ENCODE measurements at places on chromosomes 7 and 10. TPM values are rescaled to one million over a fixed set of nuclear protein-coding genes. Genes with fewer than 3 reads are reported as not detected.

DNA sequence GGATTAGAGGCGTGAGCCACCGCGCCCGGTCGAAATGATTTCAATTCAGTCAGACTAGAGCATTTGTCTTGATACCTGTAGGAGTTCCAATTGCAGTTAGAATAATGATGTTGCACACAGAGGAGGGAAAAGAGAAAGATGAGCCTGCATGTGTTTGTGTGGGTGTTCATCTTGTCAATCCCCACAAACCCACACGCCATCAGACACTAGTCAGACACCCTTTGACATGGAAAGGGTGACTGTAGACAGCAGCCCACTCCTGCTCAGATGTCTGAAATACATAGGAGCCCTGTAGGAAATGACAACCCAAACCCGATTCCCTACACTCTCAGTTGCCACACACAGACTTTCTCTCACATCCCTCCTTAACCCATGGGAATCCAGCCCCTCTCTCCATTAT lies 92.0 kb downstream of the ABLIM1 start:
- DNase-seq: no peak

AMZ1 gene
- polyA plus RNA-seq: 0.29 TPM

RTKN2 gene
- 4.5 TPM for polyA plus RNA-seq

DNA sequence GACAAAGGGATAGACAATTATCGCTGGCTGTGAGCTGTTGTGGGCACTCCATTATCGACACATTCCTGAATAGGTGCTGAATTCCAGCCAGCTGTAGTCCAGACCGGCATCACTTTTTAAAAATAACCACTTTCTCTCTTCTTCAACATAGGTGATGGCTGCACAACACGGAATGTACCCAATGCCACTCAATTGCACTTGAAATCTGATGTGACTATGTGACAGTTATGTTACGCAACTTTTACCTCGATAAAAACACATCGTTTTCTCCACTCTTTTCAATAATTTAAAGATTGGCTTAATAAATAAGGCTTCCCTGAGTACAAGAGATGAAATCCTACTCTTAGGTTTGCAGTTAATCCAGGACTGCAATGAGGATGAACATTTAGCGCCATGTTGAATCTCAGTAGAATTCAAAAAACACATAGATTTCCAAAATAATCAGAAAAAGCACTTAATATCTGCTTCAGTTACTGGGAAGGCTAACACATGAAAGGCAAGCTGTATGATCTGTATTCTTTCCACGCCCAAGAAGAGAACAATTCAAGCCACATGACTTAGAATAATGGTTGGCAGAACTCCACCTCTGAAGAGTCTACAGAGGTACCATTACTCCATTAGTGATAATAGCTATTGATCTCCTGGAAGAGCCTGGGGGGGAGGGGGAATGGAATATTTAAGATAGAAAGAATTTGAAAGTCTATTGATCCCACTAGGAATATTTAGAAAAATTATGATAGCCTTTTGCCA lies 3.6 kb downstream of the YWHAG start:
- DNase-seq: no peak

ZNF438 gene
- polyA plus RNA-seq: 15.8 TPM

DNA sequence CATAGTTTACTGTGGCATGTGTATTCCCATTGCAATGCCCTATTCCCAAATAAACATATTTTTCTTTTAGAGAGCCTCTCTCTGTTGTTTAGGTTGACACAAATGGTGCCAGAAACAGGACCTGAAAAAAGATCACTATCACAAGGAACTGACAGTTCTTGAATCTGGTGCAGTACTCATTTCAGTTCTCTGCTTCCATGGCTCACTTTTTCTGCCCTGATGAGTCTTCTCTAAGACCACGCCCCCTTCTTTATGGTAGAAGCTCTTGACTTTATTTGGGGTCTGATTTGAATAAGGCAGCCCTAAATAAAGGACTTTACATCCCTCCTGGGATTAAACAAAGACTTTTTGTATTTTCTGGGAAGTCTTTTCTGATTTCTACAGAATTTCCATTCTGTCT lies 3.5 kb upstream of the CCDC126 start:
- DNase-seq: no peak

DNA sequence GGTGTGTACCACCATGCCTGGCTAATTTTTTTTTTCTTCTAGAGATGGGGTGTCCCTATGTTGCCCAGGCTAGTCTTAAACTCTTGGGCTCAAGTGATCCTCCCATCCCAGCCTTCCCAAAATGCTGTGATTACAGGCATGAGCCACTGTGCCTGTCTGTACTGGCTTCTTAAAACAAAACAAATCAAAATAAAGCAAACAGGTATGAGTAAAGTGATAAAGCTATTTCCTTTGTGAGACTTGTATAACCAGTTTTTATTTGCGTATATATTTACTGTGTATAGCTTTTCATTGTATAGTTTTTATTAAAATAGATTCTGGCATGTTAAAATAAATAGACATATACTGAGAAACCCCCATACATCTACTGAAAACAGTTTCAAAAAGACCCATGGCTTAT lies 14.3 kb downstream of the LCOR start:
- no peak for DNase-seq

All from forelimb muscle (tissue), 1 donor.